ENCODE measurements at places on chromosomes 11 and 22.

DNA sequence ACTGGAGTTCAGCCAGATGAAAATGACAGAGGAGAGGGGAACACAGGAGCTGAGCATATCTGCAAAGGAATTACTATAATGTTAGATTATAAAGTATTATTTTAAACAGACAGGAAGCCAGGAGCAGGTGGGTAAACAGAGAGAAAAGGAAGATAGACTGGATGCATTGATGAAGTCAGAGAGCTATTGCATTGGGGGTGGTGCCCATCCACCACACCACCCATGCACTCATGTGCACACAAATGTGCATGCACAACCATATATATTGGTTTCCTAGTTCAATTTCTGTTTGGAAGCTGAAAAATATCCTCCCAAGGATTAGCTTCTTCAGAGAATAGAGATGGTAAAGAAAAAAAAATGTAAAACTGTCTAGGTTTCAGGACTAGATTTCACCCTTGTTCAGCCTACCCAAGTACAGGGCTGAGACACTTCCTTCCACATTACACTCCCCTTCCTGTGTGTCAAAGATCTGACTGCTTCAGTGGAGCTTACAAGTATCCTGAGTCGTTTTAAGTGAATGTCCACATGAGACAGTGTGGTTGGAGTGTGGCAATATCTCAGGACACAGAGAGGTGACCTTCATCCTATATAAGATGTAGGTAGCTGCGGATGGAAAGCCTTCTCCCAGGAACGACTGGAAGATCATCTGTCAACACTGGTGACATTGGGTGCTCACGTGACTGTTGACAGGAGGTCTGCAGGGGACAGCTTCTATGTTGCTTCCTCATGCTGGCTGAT is 12.2 kb upstream of the SMPD1 start:
- DNase-seq = peak; percentile 32

DNA sequence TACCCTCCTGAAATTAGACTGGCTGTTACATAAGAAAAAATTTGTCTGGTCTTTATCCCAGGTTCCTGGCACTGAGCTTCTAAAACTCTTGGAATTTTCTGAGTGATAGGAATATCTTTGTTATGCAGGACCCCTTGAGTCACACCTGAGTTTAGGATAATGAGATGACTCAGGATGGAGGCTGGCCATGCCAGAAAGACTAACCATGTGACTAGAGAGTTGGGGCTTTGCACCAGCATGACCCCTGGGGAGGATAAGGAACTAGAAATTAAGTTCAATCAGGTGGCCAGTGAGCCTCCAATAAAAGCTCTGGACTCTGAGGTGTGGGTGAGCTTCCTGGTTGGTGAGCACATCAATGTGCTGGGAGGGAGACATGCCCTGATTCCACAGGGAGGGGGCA is 88.1 kb downstream of the XRRA1 start:
- DNase-seq = no peak

DNA sequence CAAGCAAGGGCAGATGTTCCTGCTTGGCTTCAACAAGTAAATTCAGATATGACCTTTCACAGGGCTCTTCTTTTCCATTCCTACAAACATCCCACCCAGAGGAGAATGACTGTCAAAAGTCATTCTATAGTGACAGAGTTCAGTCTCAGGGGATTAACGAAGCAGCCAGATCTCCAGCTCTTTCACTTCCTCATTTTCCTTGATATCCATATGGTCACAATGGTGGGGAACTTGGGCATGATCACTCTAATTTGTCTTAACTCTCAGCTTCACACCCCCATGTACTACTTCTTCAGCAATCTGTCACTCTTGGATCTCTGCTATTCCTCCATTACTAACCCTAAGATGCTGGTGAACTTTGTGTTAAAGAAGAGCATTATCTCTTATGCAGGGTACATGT is 15.0 kb upstream of the OR8B8 start:
- no peak for DNase-seq

DNA sequence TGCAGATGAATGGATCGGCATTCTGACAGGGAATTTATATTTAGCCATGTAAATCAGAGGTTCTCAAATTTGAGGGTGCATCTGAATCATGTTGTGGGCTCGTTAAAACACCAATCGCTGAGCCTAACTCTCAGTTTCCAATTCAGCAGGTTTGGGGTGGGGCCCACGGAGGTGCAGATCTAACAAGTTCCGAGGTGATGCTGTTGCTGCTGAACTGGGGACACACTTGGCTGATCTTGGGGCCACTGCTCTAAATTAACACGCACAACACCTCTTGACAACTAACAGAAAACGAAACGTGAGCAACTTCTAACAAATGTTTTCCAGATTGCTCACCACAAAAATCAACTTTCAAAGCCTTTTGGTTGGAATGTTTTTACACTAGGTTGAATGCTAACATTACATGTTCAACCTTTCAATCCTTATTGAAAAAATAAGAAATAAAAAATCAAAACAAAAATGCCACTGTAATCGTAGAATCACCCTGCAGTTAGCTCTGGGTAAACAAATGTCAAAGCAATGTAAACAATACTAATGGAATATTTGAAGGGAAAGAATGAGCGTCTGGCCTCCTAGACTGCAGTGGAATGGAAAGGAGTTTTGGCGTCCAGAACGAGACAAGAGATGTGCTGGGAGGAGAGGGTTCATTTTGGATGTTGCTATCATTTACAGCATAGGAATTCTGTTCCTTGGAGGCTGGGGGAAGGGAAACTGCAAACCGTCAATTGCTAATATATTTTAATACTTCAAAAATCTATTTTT is 68.3 kb upstream of the SLC6A5 start:
- no peak for DNase-seq

GRCh38 chr22:43269246-43269645 is 73.9 kb downstream of the SCUBE1 start:
- no peak for DNase-seq
